RWPE2 (cell line): ENCODE measurements at places on chromosomes 2 and 18.

DNA sequence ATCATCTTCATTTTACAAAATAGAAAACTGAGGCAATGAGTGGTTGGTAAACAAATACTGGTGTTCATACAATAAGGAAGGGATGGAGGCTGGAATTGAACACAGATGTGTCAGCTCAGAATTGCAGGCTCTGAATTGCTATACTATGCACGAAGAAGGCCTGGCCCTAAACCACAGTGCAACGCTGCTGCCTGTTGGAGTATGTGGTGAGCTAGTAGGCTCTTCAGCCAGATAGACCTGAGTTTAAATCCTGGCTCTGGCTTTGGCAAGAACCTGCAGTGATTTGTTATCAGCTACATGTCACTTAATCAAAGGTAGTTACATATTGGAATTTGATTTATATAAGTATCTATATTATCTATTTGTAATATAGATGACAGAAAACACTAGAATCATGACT is 1602.4 kb upstream of the CELF4 start:
- no peak for DNase-seq

- DNase-seq: no peak
Measured at GRCh38 chr18:65049586-65049985, 701.2 kb upstream of the CDH7 start.

DNA sequence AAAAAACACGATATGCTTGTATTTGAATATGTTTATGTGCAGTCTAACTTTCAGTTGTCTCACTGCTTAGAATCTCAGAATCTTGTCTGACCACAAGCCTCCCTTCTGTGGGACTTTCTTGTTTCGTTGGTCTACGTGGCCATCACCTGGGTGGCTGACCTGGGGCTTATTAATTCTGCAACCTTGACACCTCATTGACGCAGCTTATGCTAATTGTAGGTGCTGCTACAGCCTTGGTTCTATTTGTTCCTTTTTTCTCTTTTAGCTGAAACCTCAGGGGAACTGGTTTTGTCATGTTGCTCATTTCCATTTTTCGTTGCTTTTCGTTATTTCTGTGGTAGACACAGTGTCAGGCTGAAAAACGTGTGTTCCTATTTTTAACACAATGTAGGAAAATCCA is 273.7 kb downstream of the SLC4A3 start:
- DNase-seq: no peak

GRCh38 chr2:24929230-24929629 is 9.2 kb upstream of the ADCY3 start:
- DNase-seq: no peak

- no peak for DNase-seq
Measured at GRCh38 chr2:70123829-70124116, 36.5 kb downstream of the PCBP1 start.

DNA sequence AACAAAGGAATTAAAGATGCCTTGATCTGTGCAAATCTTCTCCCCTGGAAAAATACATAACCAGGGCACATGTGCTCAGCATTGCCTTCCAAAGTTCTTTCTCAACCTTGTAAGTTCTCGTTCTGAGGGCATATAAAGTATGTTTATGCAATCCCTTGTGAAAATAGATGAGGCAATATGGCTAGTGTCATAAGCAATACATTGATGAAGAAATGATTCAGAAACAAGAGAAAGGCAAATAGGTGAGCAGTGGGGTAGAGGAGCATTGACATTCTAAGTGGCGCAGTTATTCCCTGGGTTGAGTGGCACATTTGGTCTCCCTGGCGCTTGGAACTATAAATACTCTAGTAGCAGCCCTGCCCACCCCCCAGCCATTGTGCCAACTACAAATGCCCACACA is 57.4 kb upstream of the PGAP1 start:
- no peak for DNase-seq

DNA sequence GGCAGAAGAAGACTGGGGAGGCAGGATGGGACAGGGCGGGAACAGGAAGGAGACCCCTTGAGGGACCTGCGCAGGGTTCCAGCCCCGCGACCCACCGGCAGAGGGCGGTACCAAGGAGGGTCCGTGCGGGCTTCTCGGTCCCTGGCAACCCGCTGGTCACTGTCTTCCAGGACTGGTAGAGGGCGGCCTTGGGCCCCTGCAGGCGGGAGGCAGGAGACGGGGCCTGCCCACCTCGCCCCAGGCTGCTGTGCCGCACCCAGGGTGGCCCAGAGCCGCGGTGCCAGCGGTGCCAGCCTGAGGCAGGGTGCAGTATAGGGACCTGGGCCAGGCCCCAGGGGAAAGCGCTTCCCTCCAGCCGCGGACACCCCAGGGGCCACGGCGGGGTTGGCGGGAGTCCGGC is 34.5 kb downstream of the NEURL3 start:
- DNase-seq: no peak

DNA sequence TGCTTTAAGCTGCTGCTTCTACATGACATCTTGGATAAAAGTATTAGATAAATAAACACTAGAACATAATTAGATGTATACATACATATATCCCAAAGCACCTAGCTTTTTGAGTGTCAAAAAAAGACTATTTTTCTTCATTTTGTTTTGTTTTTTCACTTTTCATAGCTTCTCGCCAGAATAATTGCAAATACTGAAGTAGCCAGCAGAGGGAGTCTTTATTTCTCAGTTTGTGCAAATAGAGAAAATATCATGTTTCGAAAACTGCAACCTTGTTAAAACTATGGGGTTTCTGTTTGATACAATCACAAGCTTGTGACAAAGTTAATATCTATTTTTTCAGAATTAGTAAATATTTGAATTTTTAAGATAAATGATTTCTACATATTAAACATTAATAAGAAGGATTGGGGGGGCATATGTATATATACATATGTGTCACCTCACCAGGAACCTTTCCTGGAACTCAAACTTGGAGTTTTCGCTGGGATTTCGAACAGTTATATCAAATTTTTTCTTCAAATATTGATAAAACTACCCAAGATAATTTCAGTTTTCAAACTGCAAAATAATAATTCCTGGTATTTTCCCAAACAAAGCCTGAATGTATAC is 61.0 kb downstream of the GRB14 start:
- DNase-seq: no peak
